ENCODE measurements at places on chromosomes 5 and 9.

GRCh38 chr9:76027416-76027815 lies 136.9 kb downstream of the PCSK5 start:
- no peak for DNase-seq

- peak; percentile 30 for DNase-seq
Observed at GRCh38 chr5:141973871-141974595, 5.1 kb downstream of the RNF14 start.

DNA sequence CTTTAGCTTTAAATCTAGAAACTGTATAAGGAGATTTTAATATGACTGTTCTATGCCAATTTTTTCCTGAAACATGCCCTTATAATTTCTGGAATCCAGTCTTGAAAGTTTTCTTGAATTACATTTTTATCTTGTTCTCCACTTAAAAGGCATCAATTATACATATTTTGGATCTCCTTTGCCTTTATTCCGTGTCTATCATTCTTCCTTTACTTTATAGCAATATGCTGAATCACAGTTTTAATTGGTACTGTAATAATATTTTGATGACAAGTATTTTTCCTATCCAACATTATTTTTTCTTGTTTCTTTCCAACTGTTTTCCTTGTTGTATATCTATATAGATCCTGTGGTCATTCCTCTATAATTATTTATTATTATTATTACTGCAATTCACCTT lies 361.2 kb downstream of the PIK3R1 start:
- no peak for DNase-seq

DNA sequence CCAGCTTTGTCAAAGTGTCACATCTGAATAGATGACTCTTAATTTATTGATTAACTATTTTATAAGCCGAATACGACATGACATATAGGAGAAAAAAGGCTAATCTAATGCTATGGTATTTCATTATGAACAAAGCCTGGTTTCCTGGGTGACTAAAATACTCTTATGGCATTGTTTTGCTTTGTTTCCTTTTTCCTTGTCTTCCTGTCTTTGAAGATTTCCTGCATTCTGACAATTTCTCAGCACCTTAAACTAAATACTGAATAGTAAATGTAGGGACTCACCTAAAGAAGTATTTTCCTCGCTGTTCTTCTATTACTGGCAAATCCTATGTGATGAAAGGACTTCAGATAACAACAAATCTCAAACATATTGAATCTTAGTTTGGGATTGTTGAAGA lies 1284.5 kb downstream of the EFNA5 start:
- no peak for DNase-seq

DNA sequence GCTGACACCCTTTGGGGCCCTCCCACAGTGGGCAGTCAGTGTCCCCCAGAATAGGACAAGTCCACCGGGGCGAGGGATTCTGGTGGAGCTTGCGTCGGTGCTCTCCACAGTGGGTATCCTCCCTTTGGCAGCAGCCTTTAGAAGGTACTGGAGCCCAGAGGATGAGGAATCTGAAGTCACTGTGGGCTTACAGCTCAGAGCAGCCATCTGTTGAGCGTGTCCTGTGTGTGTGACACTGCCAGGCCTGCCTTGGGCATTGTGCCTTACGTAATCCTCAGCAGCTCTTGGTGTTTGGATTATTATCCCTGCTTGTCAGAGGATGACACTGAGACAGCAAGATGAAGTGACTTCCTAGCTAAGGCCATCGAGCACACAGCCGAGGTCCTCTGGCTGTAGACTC lies 12.6 kb downstream of the URM1 start:
- no peak for DNase-seq

GRCh38 chr9:129202613-129203555 lies 24.8 kb upstream of the IER5L start:
- peak; percentile 80 for DNase-seq

DNA sequence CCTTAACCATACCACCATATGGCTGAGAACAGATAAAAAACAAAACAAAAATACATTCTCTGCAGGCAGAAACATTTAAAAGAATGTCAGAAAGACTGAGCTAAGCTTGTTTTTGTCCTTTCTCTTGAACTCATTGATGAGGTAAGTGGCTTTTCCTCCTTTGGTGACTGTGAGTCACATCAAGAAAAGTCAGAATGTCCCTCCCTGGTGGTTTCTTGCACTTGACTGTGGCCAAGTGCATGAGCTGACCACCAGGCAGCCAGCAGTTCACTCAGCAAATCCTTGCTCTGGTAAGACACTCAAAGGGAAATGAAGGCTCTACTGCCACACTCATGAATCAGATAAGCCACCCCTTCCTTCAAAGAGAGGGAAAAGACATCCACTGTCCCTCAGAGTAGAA lies 970.9 kb downstream of the TAF11L14 start:
- DNase-seq: no peak

- DNase-seq: peak; percentile 28
Observed at GRCh38 chr5:142680605-142681259, 5.2 kb downstream of the FGF1 start.

DNA sequence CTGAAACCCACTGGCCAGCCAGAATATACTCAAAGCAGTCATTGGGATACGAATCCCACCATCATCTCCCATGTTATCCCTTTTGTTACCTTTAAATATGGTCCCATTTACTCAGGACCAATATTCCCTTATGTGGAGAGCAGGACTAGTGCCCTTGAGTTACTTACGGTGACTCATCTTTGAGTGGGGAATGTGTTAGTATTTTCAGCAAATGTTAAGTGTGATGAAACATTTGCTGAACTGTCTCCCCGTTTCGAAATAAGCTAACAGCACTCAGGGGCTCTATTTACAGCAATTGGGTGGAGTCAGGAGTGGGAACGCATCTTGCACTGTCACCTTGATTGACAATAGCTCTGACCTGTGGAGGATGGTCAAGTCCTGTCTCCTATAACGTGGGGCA lies 67.4 kb downstream of the CTSL start:
- DNase-seq: peak; percentile 34

DNA sequence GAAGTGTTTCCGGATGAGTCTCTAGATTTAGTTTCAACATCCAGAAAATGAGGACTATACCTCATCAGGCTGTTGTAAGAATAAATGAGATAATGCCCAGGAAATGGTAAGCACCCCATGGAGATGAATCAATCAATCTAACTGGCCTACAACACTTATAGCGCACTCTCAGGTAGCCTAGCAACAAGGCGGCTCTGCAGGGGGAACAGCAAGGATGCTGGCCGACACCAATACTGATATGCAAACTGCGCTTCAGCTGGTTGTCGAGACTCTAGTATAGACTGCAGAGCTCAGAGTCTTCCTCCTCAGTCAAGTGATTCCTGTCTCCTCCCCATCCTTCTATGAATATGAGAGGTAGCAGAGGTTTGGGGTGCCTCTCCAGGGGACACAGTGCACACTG lies 218.8 kb upstream of the WWC1 start:
- no peak for DNase-seq

GRCh38 chr9:79809316-79809876 lies 237.6 kb downstream of the TLE4 start:
- peak; percentile 25 for DNase-seq

GRCh38 chr9:23441275-23441674 lies 384.8 kb downstream of the ELAVL2 start:
- DNase-seq: no peak

DNA sequence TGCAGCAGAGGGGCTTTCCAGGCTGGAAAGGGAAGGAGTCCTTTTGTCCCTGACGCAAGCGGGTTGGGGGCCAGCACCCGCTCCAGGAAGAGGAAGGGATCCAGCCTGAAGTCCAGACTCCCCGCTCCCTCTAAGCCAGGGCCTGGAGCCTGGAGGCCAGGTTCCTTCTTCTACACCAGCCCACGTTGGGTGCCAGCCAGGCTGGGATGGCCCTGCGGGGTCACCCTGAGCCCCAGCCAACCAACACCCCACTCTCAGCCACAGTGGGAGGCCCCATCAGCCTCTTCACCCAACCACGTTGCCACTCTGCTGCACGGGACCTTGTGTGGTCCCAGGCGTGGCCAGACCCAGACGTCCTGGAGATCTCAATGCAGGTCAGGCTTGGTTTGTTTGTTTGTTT lies 970 bp upstream of the FUT7 start:
- DNase-seq: no peak

DNA sequence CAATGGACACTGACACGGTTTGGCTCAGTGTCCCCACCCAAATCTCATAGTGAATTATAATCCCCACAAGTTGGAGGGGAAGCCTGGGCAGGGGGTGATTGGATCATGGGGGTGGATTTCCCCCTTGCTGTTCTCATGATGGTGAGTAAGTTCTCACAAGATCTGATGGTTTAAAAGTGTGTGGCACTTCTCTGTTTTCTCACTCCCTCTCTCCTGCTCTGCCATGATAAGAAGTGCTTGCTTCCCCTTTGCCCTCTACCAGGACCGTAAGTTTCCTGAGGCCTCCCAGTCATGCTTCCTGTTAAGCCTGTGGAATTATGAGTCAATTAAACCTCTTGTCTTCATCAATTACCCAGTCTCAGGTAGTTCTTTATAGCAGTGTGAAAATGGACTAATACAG lies 115.8 kb upstream of the KIF2A start:
- DNase-seq: no peak

GRCh38 chr9:81604306-81605169 lies 84.8 kb downstream of the TLE1 start:
- DNase-seq: peak; percentile 53

GRCh38 chr5:60365001-60365400 lies 335.0 kb downstream of the DEPDC1B start:
- no peak for DNase-seq

DNA sequence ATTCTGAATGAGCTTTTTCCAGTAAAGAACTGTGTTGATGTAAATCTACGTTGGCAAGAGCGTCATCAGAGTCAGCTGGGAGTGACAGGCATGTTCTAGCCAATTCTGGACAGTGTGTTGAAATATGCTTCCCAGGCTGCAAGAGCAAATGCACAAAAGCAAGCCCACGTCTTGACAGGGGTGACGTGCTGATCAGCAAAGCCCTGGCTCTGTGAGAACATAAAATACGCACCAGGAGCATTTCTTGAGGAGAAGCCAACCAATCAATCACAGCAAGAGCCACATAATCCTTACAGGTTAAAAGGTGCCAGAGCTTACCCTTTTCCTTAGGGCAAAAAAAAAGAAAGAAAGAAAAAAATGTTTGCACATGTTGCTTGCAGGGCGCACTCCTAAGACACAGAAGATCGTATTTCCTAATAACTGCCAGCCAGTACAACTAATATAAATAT lies 148.1 kb downstream of the PDE4D start:
- no peak for DNase-seq

GRCh38 chr5:10525124-10525495 lies 38.8 kb upstream of the ANKRD33B start:
- no peak for DNase-seq

DNA sequence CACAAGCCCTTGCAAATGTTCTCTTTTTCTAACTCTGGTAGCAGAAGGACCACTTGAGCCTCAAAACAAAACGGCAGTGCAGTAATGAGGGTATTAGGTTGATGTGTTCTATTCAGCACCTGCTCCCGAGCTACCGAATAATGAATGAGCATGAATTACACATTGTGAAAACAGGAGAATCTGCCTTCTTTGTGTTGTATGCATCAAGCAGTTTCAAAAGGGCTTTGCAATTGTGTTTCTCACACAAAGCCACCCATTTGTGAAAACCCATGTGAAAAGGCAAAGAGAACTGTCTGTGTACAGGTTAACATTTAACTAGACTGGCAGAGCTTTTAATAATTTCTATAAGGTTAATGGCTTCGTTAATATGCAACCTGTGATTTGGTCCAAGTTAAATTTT lies 97.8 kb downstream of the STK32A start:
- DNase-seq: no peak

DNA sequence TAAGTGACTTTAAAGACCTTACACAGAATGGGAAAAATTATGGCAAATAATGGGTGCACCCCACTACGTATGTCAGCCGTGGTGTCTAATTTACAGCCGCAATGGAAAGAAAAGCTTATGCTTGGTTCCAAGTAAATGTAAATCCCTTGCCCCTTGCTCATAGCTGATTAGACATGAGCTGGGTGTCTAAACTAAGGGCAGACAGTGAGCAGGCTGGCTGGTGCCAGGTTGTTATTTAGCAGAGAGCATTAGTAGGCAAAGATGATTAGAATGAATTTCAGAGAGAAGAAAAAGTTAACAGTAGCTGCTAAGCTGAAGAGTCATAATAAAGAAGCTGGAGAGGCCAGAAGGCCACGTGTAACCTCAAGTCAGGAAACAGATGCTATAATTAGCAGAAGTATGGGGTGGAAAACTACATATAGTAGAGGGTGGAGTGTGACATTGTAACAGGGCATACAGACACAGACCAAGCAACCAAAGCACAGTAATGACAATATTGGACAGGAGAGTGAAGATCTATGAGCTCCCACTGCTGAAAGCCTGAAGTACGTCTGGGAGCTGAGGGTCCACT lies 257.7 kb downstream of the MCTP1 start:
- DNase-seq: no peak

- DNase-seq: peak; percentile 37
Observed at GRCh38 chr5:151178777-151179488, 21.4 kb upstream of the ANXA6 start.

GRCh38 chr5:65907135-65907534 lies 19.2 kb upstream of the ERBIN start:
- no peak for DNase-seq

GRCh38 chr5:150672237-150672883 lies 11.3 kb downstream of the MYOZ3 start:
- DNase-seq: no peak

DNA sequence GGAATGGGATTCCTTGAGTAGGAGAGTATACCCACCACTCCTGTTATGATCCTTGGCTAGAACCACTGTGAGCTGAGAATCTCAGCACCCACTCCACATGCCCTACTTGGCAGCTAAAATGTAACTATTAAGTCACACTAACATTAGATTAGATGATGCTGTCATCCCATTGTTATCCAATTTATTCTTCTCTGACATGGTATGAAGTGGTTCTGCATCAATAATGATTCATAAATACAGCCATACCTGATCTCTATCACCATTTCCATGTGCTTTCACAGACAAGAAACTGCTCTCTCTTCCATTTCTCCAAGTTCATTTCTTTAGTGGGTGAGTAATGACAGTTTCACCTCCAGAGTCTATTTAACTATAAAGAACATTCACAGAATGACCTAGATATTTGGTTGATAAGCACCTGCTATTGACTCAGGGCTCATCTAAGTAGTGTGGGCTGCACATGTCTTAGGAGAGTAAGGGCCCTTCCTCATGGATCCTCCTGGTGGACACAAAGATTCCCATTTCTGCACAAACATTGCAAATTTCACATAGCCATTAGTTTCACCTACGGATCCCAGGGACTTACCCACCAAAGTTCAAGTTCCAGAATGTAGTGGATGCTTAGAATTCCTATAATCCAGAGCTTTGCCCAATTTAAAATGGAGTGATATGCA lies 187.9 kb downstream of the EBF1 start:
- no peak for DNase-seq

GRCh38 chr5:107476783-107477182 lies 194.0 kb downstream of the EFNA5 start:
- DNase-seq: no peak

DNA sequence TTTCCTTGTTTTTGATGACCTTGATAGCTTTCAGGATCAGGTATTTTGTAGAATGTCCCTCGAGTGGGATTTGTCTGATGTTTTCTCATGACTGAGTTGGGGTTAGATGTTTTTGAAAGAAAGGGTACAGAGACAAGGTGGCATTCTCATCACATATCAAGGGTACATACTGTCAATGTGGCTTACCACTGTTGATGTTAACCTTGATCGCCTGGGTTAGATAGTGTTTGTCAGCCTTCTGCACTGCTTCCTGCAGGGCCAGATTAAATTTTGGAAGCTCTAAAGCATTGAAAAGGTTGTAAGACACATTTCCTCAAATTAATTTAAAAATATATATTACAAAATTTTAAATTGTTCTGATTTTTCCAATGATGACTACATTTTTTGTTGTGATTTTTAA lies 287.4 kb upstream of the ACTBL2 start:
- DNase-seq: no peak

Data from SJSA1 (cell line).